Caco-2 (cell line): ENCODE measurements at places on chromosomes 4 and X.

- no peak for DNase-seq
These were observed 219.5 kb downstream of the TMEM47 start for GRCh38 chrX:34437586-34437985.

DNA sequence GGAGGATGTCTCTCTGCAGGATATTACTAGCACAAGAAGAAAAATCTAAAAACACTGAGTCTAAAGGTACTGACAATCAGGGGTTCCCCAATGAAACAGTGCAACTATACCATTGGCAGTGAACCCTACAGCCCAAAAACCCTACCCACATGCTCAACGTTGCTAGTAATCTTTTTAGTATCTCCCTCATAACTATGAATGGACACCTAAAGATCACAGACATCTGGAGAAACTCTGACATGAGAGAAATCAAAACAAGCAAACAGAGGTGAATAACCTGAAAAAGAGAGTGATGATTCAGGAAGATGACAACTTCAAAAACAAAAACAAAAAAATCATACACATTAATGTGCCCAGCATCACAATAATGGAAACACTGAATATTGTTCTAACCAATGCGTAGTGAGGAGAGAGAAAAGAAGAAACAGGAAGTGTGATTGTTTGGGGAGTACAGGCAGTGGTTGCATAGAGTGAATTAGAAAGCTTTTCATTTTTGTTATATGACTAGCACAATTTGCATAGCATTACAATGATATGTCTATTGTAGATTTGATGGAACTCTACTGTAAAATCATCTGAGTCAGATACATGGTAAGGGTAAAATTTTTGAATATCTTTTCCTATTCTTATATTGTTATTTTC lies 78.9 kb upstream of the FMR1 start:
- DNase-seq: no peak

DNA sequence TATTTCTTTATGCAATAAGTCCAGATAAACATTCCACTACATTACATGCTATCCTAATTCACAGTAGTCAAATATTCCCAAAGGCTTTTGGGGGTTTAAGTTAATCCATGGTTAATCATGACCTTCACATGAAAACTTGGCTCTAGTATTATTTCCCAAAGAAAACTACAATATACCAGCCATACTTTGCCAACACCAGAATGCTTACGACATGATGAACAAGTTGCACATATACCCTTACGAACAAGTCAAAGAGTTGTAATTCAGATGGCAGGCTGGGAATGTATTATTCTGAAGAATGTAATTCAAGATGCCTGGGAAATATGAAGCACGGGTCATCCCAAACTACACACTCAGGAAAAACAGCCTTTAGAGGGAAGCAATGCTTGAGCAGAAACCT lies 499.6 kb downstream of the PPARGC1A start:
- no peak for DNase-seq

- no peak for DNase-seq
These were observed 32.6 kb downstream of the RELL1 start for GRCh38 chr4:37653601-37654000.

- no peak for DNase-seq
These were observed 6.7 kb upstream of the SPON2 start for GRCh38 chr4:1179089-1179441.

DNA sequence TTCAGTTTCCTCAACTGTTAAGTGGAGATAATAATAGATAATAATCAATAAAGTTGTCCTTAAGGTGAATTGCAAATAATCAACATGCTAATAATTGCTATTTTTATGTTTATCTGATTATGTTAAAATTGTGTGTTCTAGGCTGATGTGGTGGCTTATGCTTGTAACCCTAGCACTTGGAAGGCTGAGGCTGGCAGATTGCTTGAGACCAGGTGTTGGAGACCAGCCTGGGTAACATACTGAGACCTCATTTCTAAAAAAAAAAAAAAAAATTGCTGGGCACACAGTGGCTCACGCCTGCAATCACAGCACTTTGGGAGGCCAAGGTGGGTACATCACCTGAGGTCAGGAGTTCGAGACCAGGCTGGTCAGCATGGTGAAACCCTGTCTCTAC lies 175.2 kb downstream of the GC start:
- DNase-seq: no peak

- no peak for DNase-seq
These were observed 342.8 kb upstream of the F9 start for GRCh38 chrX:139187738-139188137.

GRCh38 chr4:57234252-57234775 lies 124.1 kb upstream of the IGFBP7 start:
- DNase-seq: no peak

- no peak for DNase-seq
These were observed 203.8 kb upstream of the WDFY3 start for GRCh38 chr4:85170241-85170640.
